ENCODE measurements at places on chromosomes 3 and 15. TPM values are rescaled to one million over a fixed set of nuclear protein-coding genes. Genes with fewer than 3 reads are reported as not detected.

Gene MORC1
- total RNA-seq, result not detected

Gene GOLGA8S
- total RNA-seq, result not detected

Gene GAP43
- total RNA-seq, result 5.1 TPM

Gene TNFAIP8L3
- 16.5 TPM for total RNA-seq

Gene GNAT1
- total RNA-seq, result not detected

Gene KLHL40
- total RNA-seq, result not detected

Gene IGSF11
- 0.12 TPM for total RNA-seq

Gene GOLGA6L10
- 0.35 TPM for total RNA-seq

Gene PXK
- 35.5 TPM for total RNA-seq

Gene NMB
- 2.6 TPM for total RNA-seq

Gene SLC22A14
- 0.23 TPM for total RNA-seq

Gene EFL1
- total RNA-seq, result 17.9 TPM

Gene ZMAT3
- 22.3 TPM for total RNA-seq

Gene CCDC80
- 606 TPM for total RNA-seq

Gene CDHR4
- total RNA-seq, result 1.3 TPM

Gene NRROS
- total RNA-seq, result 0.08 TPM

Gene SLC24A1
- 5.1 TPM for total RNA-seq

Gene ROPN1
- not detected for total RNA-seq

Gene NMNAT3
- total RNA-seq, result 0.23 TPM

Gene SEMA3B
- total RNA-seq, result 13.2 TPM

Gene POPDC2
- total RNA-seq, result 0.15 TPM

Gene TRIM42
- total RNA-seq, result not detected

Gene MB21D2
- 8.3 TPM for total RNA-seq

Gene NUP210
- not detected for total RNA-seq

Gene FBXO45
- 8.9 TPM for total RNA-seq

Gene PIGBOS1
- 5.6 TPM for total RNA-seq

Gene MED12L
- 0.30 TPM for total RNA-seq

Gene TEX55
- not detected for total RNA-seq

Gene ZNF660
- 1.9 TPM for total RNA-seq

Data from smooth muscle cell of the coronary artery (primary cell).